COLO829 (cell line): ENCODE measurements at places on chromosomes 5 and 9.
A peak's percentile ranks its signal among the peaks of the same experiment; 100 is the strongest.

GRCh38 chr5:77129391-77129990, 42.4 kb upstream of the ZBED3 start:
- DNase-seq = peak; percentile 4

GRCh38 chr5:100890461-100891008, 12.5 kb downstream of the ST8SIA4 start:
- no peak for DNase-seq

- DNase-seq = no peak
These were observed 28.9 kb downstream of the SHC3 start for GRCh38 chr9:89149726-89150125.

GRCh38 chr5:145260670-145261069, 574.5 kb downstream of the PRELID2 start:
- DNase-seq = no peak

DNA sequence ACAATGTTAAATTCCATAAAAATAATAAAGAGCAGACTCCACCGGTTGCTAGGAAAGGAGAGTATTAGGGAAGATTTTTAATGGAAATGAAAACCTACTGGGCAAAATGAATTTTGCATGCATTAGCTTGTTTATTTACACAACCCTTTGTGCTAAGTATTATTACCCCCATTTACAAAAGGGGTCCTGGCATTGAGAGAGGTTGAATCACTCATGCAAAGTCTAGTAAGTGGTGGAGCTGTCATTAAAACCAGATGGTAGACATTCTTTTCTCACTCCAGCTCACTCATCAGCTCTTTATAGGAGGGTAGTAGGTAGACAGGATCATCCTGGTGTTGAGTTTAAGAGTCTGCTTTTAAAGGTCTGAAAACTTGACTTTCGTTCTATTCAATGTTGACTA, 395.1 kb downstream of the PLK2 start:
- no peak for DNase-seq

DNA sequence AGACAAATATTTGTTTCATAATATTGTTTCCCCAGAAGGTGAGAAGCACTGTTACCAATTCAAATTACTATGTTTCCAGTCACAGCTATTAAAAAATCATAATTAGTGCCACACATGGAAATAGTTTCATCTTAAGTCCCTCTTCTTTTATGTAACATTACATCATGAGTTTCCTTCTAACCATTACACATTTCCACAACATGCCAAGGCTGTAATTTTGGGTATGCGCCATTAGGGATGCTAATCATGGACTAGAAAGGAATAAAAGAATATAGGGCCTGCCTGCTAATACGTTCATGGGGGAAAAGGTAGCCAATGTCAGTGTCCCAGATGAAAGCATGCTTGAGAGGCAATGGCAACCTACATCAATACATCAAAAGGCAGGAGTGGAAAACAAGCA, 142.5 kb upstream of the LPAR1 start:
- no peak for DNase-seq

GRCh38 chr5:57447658-57448057, 35.0 kb downstream of the ACTBL2 start:
- DNase-seq = no peak

DNA sequence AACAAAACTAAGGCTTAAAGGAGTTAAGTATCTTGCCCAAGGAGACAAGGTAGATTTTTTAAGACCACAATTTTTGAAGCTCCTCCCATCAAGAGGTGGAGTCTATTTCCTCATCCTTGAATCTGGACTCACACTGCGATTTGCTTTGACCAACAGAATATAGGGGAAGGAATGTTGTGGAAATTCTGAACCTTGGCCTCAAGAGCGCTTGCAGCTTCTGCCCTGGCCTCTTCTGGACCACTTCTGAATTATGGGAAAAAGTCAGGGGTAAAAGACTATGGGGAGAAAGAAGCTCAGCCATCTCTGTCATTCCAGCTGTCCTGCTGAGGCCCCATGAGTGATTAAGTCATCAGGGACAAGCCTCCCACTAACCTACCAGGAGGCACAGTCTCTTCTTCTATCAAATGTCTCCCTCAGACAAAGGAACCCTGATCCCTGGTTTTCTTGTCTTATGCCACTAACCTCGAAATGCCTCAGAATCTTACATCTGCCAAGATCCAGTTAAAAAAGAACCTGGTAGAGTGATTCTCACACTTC, 25.9 kb downstream of the MAPKAP1 start:
- no peak for DNase-seq

- peak; percentile 15 for DNase-seq
These were observed 42.0 kb downstream of the ACO1 start for GRCh38 chr9:32426278-32426939.
